ENCODE measurements at places on chromosomes 16 and 17.

- DNase-seq, result peak; percentile 80
Observed at GRCh38 chr17:75472119-75472518, 15.7 kb downstream of the TMEM94 start.

DNA sequence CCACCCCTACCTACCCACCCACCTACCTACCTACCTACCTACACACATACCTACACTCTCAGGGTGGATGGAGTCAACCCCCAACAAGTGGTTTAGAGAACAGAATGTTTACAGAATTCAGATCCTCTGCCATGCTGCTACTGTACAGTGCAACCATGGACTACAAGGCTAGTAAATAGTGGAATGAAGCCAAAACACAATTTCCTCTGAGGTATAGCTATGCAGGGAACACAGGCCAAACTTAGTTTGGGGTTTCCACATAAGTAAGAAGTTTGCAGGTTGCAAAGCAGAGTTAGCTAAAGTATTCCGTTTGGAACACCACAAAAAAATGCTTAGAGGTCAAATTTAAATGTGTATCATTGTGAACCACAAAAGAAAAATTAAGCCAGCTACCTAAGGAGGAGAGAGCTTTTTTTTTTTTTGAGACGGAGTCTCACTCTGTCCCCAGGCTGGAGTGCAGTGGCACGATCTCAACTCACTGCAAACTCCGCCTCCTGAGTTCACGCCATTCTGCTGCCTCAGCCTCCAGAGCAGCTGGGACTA lies 2.7 kb upstream of the AP1G1 start:
- DNase-seq, result no peak

GRCh38 chr17:15909481-15909991 lies 35.4 kb upstream of the ADORA2B start:
- DNase-seq, result no peak

DNA sequence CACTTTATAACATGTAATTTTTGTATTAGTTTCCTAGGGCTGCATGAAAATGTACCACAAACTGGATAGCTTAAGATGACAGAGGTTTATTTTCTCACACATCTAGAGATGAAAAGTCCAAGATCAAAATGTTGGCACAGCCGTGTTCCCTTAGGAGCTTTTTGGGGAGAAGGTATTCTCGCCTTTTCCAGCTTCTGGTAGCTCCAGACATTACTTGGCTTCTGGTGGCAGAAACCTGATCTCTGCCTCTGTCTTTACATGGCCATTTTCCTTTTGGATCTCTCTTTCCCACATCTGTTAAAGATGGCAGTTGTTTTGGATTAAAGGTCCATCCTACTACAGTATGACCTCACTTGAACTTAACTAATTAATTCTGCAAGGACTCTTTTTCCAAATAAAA lies 885.7 kb upstream of the CDH8 start:
- DNase-seq, result no peak

GRCh38 chr17:74539281-74539820 lies 6.6 kb downstream of the CD300C start:
- DNase-seq, result no peak

DNA sequence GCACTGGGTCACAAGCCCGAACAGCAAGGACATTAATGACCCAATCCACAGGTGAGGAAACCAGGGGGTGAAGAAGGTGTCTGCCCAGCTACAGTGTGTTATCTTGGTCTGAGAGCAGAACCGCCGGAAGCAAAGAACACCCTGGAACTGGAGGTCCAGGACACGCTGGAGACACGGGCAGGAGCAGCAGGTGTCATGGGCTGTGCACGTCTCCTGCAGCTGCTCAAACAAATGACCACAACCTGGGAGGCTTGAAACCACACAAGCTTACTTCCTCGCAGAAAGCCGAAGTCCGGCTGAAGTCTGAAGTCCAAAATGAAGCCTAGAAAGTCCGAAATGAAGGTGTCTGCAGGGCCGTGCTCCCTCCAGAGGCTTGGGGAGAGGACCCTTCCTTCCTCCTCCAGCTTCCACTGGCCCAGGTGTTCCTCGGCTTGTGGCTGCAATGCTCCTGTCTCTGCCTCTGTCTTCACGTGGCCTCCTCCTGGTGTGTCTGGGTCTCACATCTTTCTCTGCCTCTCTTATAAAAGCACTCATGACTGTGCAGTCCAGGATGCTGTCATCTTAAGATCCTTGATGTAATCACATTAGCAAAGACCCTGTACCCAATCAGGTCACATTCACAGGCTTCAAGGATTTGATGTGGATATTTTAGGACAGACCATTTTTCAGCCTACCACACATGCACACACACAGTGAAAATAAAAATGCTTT lies 351.2 kb downstream of the C16orf95 start:
- no peak for DNase-seq

- DNase-seq, result no peak
Observed at GRCh38 chr16:88343271-88343791, 39.4 kb upstream of the ZNF469 start.

GRCh38 chr17:7553356-7553755 lies 4.5 kb downstream of the TNFSF12 start:
- DNase-seq, result no peak

- no peak for DNase-seq
Observed at GRCh38 chr17:79630126-79630525, 19.3 kb upstream of the RBFOX3 start.

DNA sequence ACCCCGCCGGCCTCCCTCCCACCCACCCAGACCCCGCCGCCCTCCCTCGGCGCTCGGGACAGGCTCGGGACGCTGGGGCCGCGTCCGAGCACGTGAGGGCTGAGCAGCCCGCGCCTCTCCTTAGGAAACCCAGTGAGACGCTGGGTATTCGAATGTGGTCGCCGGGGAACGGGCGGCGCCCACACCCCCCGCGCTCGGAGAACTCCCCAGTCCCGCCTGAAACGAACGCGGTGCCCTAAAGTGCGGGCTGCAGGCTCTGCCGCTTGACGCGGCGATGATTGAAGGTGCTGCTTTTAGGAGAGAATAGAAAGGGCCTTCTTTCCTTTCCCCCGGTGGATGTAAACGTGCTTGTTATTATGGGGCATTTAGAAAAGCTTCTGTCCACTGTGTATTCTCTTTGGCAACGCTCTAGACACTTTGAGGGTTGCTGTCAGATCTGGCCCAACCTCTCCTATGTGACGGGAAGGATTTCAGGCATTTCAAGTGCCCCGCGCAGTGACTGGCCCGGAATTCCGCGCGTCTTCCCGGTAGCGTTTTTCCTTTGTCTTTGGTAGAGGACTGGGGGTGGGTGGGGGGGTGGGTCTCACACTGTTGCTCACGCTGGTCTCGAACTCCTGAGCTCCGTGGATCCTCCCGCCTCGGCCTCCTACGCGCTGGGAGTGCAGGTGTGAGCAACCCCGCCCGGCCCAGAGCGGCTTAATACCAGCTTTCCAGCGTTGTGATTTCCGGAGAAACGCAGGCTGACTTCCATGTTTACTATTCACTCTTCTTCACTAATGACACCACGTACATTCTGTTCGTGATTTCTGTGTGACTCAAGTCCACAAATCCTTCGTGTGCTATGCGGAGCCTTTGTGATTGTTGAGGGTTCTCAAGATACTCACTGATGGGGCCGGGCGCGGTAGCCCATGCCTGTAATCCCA lies 21.8 kb upstream of the FOXK2 start:
- peak; percentile 33 for DNase-seq

DNA sequence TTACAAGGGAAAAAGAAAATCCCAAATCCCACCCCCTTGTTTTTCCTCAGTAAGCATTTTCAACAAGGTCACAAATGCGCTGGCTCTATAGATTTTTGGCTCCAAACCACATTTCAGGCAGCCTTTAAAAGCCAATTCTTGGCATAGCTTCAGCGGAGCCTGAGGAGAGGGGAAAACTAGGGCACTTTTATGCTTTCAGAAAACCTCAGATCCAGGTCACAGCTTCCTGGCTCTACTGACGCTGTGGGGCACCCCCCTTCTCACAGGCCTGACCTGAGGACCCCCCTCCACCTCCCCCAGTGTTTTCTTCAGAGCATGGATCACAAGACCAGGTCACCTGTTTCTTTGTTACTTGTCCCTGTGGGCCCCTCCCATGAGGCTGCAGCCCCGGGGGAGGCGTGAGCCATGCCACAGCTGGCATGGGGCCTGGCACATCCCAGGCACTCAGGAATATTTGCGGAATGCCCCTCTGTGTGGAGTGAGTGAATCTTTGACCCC lies 30.1 kb upstream of the MTSS2 start:
- DNase-seq, result no peak

DNA sequence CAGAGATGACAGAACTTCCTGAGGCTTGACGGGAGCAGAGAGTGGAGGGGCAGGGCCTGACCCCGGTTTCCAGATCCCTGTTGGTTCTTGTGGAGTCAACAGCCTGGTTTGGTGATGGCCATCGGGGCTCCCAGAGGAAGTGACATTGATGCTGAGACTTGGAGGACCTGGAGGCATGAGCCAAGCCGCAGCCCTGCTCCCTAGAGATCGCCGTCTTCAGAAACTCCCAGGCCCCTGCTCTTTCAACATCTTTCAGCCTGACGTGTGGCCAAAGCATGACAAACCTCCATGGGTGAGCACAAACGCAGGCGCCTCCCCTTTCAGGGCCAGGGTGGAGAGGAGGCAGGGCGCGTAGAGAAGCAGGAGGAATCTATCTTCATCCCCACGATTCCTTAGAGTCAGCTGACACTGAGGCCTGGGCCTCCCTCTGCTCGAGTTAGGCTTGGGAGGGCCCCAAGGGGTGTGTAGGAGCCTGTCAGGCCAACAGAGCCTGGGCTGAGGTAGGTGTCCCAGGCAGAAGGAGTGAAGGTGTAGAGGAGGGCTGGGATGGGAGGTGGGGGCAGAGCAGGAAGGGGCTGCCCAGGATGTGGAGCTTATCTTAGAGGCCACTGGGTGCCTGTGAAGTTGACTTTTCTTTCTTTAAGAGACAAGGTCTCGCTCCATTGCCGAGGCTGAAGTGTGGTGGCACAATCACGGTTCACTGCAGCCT lies 56.1 kb upstream of the MED9 start:
- no peak for DNase-seq

DNA sequence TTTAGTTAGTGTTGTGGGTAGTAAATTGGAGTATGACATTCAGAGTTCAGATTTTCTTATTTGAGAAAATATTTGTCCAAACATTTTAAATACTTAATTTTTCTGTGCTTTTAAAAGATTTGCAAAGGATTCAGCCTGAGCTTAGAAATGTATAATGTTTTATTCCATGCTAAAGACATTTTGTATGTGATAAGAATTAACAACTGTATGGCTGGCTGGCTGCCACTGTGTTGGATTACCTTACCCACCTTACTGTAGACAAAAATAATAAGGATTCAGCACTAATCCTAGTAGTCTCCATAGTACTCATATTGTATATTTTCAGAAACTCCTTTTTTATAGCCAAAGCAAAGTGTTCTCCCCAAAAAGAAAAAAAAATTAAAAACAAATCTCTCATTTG lies 74.8 kb downstream of the TANC2 start:
- no peak for DNase-seq

DNA sequence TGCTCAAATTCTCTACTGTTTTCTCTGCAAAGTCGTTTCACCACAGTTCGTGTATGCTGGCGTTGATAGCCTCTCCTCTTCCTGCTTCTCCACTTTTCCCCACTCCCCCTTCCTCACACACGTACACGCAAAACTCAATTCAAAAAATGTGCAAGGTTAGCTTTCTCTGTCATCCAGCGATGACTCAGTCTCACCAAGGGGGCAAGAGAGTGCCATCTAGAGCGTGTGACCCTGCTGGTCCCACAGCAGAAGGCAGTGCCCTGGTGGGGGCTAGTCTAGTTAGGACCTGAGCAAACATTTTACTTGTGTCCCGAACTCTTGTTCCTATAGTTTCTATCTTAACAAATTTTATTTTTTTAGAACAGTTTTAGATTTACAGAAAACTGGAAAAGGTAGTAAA lies 121.2 kb upstream of the CHMP6 start:
- DNase-seq, result no peak

DNA sequence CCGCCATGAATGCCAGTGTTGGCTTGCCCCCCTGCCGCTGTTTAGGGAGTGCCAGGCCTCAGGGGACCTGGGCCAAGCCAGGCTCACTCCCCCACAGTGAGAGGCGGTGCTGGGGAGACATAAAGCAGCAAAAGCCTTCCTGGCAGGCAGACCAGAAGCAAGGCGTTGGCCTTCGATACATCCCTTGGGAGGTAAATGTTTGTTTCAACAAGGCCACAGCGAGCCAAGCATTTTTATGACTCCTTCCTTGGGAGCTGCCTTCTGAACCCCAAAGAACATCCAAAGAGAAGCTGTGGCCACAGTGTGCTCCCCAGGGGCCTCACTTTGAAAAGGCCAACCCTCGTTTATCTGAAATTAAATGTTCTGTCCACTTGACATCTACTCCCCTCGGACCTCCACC lies 119.7 kb upstream of the CIBAR2 start:
- DNase-seq, result no peak

DNA sequence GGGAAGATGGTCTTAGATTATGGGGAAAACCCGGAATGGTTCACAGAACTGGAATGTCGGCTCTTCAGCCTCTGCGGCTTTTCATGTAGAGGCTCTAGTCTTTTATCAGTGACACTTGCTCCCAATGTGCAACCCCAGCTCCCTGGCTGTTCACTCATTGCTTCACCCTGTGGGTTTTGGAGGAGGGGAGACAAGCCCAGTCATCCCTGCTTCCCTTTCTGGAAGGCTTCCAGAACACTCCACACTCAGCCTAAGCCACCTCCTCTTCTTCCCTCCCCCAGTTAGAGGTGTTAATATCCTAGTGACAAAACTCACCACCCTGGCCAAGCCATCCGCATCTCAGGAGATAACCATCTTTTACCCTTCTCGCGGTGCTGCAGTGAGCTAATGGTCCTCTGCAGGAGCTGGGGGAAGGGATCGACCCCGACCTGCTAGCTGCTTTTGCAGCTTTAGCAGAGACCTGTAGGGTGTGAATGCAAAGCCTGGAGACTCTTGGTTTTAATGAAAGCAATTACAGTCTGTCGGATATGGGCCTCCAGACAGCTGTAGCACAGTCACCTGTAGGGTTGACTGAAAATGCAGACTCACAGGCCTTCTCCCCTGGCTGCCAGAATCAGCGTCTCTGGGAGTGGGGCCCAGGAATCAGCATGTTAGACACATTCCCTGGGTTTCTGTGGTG lies 24.3 kb upstream of the LASP1NB start:
- peak; percentile 5 for DNase-seq
